Epithelial cell of prostate (primary cell): ENCODE measurements at places on chromosomes 4 and X.

DNA sequence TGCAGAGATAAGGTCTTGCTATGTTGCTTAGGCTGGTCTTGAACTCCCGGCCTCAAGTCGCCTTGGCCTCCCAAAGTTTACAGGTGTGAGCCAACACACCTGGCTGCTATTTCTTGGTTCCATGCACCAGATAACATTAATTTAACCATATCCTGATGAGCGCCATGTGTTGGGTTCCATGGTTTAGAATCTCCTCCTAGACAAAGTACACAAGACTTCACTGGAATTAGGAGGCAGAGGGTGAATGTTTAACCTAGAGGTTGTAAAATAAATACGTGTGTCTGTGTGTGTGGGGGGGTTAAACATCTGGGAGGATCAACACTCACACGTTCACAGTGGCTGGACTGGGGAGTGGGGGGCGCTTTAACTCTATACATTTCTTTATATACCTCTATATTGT, 32.4 kb upstream of the SORCS2 start:
- DNase-seq = no peak

DNA sequence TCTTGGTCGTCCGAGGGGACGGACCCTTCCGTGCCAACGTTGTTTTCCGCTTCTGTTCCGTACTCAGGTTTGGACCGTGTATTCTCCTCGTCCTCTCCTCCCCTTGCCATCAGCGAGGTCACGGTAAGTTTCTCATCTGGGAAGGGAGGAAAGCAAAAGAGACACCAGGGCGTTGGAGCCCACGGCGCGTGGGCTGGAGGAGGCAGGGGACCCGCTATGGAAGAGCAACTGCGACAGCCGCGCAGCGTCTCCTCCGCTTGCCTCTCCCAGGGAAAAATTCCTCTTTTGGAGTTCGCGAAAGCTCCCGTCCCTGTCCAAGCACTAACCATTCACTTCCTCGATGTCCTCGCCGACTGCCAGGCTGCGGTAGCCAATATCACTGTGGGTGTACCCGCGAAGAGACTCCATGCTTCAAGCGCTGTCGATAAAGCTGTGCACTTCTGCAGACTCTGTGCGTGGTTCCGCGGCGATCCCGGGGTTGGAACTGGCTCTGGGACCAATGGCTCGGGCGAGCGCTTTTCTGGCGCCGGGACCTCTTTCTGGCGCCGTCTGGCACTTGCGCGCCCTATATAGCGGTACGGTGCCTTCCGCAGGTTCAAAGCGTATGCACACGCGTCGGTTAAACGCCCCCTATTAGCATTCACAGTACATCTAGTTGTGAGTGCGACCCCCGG, at the start of gene ESX1:
TSS of gene ESX1 (minus strand) at position 492 of the 674 bp plus-strand sequence. CDS start at position 408, 84 bp downstream.
- no peak for DNase-seq

- DNase-seq = no peak
Measured at GRCh38 chrX:32397562-32398216, 813.7 kb downstream of the DMD start.

DNA sequence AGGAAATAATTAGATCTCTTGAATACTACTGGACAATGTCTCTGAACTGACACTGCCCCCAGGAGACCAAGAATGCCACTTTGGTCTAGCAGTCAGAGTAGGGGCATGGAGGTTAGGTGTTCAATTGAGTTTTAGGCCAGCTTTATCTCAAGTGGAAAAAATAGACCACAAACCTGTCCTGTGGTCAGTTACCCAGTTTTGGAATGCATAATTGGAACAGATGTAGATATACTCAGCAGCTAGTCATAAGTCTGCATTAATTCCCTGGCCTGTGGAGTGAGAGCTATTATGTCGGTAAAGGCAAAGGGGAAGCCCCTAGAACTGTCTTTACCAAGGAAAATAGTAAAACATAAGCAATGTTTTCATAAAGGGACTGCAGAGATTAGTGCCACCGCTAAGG, 587.7 kb downstream of the GLUD2 start:
- no peak for DNase-seq

DNA sequence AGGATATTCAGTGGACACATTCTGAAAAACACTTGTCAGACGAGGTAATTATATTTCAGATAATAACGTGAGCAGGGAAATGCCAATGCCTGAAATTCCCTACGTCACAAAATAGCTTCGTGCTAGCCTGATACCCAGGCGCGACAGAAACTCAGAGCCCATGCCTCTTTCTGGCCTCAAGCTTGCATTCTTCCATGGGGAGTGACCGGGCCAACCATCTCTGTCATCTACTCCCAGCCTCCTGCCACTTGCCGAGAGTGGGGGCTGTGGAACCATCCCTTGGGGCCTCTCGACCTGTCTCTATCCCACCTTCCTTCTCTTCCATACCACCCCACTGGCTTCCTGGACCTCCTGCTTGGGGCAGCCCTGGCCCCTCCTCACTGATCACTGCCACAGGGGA, 34.5 kb upstream of the CDKN2AIP start:
- no peak for DNase-seq

DNA sequence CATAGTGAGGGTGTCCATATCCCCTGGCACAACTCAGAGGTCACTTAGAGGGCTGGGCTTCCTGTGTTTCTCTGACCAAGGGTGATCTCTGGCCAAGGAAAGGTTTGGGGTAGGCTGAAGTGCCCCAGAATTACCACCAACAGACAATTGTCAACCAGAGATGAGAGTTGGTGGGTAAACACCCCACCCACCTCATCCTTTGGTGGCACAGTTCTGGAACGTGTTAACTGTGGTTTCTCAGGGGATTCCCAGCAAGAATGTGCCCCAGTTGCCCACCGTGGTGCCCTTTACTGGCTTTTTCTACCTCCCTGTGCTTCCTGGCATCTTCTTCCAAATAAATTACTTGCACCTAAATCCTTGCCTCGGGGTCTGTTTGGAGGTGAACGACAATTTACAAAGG, 17.1 kb downstream of the GRPR start:
- no peak for DNase-seq

- DNase-seq = no peak
Measured at GRCh38 chr4:186634591-186635128, 79.3 kb upstream of the MTNR1A start.

- DNase-seq = peak; percentile 12
Measured at GRCh38 chr4:6480534-6481088, 8.2 kb upstream of the PPP2R2C start.

- DNase-seq = peak; percentile 40
Measured at GRCh38 chrX:23742174-23742696, 841 bp downstream of the ACOT9 start.

DNA sequence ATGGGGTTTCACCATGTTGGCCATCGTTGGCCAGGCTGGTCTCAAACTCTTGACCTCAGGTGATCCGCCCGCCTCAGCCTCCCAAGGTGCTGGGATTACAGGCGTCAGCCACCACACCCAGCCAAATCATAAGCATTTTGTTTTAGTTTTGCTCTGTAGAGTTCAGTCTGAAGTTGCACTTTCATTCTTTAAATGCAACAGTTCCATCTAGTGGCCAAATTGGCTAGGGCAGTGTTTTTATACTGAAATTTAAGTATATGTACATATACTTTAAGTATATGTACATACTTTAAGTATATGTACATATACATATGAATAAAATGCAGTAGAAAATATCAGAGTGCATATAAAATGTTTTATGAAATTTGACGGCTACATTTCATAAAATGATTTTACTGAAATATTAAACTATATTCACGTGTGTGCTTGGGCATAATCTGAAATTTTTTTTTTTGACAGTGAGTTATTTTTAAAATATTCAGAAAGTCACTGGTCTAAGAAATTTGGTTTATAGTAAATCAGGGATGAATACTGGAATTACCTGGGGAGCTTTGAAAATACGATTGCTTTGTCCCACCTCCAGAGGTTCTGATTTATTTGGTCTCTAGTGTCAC, 145.5 kb downstream of the NWD2 start:
- no peak for DNase-seq

DNA sequence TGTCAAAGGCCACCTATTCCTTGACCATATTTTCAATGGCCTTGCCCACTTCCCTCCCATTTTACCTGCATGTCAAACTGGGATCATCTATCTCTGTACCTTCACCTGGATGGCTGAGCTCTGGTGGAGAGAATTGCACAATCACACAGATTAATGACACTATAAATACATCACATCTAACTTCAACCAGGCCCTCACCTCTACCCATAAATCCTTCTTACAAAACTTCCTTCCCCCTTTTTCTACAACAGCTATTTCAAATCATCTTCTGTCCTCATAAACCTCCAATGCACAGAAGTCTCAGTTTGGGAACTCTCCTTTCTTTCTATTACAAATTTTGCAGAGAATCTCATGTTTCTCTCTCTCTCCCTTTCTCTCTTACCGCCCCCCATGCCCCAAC, 9.2 kb downstream of the PALLD start:
- DNase-seq = no peak

DNA sequence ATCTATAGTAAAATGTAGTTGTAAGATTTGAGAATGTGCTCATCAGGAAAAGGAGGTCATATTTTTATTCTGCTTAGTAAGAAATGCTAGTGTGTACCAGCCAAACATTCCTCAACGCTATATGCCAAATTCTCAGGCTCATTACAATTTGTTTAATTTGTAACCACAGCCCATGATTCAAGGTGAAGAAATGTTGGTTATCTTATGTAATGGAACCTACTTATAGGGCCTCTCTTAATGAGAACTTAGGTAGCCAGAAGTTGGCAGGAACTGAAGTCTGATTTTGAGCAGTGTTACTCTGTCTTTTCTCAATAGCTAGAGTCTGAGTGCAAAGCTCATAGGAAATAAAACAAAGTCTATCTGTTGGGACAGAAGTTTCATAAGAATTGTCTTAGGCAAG, 595.0 kb downstream of the GLUD2 start:
- DNase-seq = peak; percentile 3

GRCh38 chr4:154497889-154498288, 6.3 kb upstream of the DCHS2 start:
- no peak for DNase-seq

DNA sequence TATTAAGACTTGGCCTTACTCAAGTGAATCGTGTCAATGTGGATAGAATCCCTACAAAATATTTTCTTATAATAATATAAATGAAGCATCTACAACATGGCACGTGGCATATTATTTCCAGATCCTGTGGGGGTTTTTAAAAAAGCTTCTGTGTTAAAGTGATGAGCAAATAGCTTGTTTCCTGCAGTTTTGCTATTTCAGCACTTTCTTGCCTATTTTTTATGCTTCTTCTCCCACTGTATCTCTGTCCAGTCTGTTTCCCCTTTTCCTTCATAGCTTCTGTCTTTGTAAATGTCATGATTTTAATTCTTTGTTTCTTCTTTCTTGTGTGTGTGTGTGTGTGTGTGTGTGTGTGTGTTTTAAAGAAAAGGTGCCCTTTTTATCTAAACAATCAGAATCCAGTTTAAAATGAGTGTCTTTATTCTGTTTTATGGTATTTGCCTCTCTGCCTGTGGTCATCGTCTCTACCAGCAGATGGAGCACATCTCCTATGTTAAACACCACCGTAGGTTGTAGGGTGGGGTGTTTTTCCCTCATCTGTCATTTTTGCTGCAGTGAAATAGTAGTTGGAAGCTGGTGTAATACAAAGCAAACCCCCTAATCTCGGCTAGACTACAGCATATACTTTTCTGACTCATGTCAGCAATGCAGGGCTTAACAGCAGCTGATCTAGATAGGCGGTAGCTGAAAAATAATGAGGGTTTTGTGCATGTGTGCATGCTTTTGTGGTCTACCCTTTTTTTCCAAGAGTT, 33.1 kb downstream of the FTHL17 start:
- DNase-seq = no peak

GRCh38 chr4:169379688-169380087, 108.9 kb upstream of the SH3RF1 start:
- no peak for DNase-seq

DNA sequence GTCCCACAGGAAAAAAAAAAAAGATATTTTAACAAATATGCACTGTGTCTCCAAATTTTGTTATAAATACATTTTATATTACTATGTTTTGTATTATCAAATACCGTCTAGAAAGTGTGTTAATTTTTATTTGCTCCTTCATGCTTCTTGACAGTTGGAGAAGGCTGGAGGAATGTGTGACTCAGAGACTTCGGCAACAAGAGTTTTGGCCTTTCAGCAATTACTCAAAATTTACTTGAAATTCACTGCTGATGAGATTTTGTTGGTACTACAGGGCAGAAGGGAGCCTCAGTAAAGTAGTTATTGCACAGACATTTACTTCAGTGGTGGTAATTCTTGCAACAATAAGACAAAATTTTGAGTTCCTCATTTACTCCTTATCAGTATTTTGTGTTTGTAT, 2164.0 kb downstream of the PCDH7 start:
- DNase-seq = no peak
